Skin of body (tissue), 3 donors: ENCODE measurements at places on chromosomes 3 and 15. TPM values are rescaled to one million over a fixed set of nuclear protein-coding genes. Genes with fewer than 3 reads are reported as not detected.
A peak's percentile ranks its signal among the peaks of the same experiment; 100 is the strongest.

GRCh38 chr3:166484470-166484869 lies 647.2 kb upstream of the BCHE start:
- no peak for DNase-seq

Gene CCR2
- 2.9 TPM for total RNA-seq

- DNase-seq, result no peak
Observed at GRCh38 chr3:10335190-10335738, 14.4 kb upstream of the SEC13 start.

GRCh38 chr15:65805019-65805745 lies 13.1 kb upstream of the DENND4A start:
- no peak for DNase-seq

- peak; percentile 11 for DNase-seq
Observed at GRCh38 chr3:129224984-129225393, 24.4 kb upstream of the COPG1 start.

DNA sequence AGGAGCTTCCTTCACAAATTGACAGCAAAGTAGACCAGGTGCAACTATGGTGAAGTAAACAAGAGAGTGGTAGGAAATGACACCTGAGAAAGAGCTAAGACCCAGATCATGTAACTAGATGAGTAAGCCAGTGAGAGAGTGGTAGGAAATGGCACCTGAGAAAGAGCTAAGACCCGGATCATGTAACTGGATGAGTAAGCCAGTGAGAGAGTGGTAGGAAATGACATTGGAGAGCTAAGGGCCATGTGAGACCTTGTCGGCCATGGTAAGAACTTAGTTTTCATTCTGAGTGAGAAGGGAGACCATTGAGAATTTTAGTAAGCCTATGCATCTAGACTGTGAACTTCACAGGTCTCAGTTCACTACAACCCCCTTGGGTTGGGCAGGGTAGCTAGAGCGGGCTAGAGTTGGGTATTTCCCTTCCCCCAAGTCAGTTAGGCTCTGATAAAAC lies 5.4 kb upstream of the SENP7 start:
- DNase-seq, result no peak

GRCh38 chr3:35633332-35634124 lies 5.8 kb upstream of the ARPP21 start:
- no peak for DNase-seq

GRCh38 chr3:15636028-15636709 lies 34.6 kb downstream of the BTD start:
- DNase-seq, result peak; percentile 38

Gene ACP3
- 21.8 TPM for total RNA-seq

GRCh38 chr3:58217209-58217811 lies 6.5 kb upstream of the DNASE1L3 start:
- DNase-seq, result no peak

DNA sequence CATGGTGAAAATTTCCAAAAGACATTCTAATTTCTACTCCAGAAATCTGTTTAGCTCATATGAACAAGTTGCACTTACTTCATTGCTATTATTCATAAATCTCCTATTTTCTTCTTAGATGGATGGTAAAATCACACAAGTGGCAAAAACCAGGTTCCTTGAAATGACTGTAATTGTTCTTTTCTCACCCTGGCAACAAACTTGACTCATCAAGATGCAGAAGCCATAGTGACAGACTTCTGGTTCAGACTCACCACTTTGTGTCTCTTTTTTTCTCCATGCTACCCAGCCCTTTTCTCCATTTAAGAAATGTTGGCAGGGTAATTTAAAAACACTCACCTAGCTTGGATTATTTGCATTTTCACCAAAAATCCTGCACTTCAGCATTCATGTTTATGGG lies 82.1 kb downstream of the LRRC28 start:
- DNase-seq, result no peak

DNA sequence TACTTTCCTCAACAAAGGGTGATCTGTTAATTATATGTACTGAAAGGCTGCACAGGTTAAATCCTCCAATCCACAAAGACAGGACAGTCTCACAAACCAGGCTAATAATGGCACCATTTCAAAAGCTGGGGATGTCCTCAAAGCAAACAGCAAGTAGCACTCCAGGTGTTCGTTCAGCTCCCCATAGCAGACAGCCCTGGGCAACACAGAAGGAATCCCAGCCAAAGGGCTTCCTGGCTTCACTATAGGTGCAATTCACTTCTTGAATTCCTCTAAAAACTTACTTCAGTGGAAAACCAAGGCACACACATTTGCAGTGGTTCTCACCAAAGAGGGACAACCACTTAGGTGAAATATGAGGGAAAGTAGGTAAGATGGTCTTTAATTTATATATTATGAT lies 166.7 kb downstream of the CTNNB1 start:
- no peak for DNase-seq

Gene CYP19A1
- 0.49 TPM for total RNA-seq

GRCh38 chr15:92617549-92618520 lies 37.7 kb downstream of the FAM174B start:
- DNase-seq, result peak; percentile 39

DNA sequence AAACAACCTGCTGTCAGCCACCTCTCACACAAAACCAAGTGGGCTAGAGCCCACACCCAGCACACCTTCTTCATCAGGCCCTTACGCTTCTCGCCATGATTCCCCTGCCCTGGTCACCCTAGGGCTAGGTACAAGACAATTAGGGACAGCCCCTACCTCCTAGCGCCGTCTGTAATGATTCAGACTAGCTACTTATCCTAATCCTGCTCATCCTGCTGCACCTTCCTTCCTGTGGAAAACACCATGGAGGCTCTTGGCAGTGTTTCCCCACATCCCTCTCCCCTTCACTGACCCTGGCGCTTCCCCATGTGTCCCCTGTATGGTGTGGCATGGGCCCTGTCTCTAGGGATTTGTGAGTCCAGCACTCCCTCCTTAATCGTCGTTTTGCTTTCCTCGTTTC lies 39.6 kb upstream of the ICE2 start:
- DNase-seq, result no peak

DNA sequence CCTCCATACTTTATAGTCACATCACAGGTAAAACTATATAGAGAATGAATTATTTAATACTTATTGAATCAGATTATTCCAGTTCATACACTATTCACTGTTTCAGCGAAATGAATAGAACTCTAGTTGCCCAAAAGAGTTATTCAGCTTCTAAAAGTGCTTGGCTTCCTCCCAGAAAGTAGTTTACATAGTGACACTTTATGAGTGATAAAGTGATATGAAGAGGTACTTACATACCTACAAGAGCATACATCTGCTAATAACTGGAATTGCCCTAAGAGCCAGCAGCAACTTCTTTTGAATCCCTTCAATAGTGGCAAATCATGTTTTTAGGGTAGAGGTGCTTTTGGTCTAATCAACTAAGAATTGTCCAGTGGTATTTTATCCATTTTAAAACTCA lies 635.1 kb upstream of the AGTR1 start:
- no peak for DNase-seq

- DNase-seq, result no peak
Observed at GRCh38 chr3:14303336-14304100, 98.9 kb upstream of the SLC6A6 start.

DNA sequence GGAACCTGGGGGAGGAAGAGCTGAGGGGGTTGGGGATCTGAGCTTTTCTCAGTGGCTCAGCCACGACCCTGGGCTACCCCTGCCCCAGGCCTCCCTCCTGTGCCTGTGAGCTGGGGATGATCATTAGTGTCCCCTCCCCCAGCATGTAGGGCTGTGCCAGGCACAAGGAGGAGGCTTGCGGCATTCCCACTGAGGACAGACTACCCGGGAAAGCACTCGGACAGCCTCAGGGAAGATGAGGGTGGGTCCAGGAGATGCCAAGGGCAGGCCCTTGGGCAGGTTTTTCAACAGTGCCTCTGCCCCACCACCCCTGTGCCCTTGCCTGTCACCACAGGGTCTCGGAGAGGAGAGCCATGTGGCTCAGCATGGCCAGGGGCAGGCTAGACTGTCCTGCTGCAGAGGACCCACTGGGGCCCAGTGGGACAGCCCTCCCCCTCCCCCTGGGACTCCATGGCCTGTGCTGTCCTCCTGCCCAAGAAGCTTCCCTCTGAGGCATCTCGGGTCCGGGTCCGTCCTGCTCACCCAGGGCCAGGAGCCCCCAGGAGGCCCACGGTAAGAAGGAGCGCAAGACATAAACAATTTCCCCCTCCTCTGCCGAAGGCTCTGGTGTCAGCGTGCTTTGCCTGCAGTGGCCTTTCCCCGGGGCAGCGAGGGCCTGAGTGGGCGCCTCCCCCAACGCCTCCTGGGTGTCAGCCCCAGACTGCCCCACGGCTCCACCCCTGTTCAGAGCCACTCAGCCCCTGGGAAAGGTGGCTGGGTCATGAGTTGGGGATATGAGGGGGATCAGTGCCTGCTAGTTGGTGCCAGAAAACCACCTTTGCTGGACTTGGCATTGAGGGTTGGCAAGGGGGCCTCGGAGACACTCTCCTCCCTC lies 192.5 kb downstream of the GOLGA6L6 start:
- DNase-seq, result no peak

Gene PPP1R14D
- total RNA-seq, result not detected

DNA sequence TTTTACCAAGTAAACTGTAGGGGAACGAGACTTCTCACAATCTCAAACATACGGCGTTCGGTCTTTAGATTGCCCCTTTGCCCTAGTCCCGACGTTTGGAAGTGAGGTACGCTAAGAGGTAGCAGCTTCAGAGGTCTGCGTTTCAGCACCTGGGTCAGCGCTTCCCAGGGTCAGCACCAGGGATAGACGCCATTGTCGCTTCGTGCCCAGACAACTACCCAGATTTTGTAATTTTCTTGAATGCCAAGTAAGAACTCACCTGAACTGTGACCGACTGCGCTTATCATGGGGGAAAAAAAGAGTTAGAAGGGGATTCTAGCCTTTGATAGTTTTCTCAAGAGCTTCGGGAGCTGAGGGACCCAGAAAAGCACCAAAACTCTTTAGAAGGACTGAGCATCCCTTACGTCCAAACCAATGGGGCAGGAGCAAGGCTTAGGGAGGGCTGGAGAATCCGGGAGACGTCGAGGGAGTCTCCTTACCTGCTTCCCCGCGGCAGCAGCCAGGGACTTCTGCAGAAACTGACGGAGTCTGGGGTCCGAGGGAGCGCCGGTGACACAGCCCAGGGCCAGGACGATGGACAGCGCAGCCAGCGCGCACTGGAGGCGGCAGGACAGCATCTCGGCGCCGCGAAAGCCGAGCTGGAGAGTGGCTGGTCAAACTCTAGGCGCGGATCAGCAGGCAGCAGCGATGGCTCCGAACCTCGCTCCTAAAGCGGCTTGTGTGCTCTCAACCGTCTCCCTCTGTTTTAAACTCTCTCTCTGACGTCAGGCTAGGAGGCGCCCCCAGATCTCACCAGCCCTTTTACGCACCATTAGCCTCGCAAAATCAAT lies at the start of gene SST:
Gene SST (minus strand): TSS at position 720 of the 830 bp plus-strand sequence. CDS start 103 bp downstream, at position 617.
- DNase-seq, result no peak

DNA sequence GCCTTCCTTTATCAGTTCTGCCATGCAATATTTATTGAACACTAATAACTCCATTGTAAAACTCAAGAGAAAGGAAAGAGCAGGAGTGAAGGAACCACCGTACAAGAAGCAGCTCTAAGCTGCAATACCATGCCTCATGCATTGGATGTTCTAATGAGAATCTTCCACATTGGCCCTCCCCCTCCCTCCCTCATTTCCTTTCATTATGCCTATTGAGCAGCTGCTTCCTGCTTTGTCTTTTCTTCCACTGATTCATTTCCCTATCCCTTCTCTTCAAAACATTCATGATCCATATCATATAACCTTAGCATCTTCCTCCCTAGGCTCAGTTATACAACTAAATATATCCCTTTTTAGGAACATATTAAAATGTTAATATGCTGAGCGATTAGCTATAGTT lies 698.7 kb upstream of the GOLIM4 start:
- DNase-seq, result no peak

GRCh38 chr3:14492948-14493881 lies 46.9 kb downstream of the GRIP2 start:
- DNase-seq, result no peak

- peak; percentile 32 for DNase-seq
Observed at GRCh38 chr3:176286476-176287085, 910.7 kb downstream of the TBL1XR1 start.

DNA sequence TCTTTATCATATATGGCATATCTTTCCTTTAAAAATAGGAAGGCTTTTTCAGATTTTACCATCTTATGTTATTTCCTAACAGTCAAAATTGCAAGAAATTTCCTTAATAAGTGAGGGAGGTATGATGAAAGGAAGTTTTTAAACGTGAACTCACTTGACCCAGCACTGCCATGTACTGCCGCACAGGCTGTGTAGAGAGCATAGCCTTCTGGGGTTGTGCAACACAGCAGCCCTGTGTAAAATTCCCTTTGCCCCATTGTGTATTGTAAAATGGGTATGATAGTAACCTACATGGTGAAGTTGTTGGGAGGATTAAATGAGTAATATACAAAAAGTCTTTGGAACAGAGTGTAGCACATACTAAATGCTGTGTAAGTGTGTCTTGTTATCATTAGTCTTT lies 78.6 kb downstream of the PEX5L start:
- DNase-seq, result no peak

DNA sequence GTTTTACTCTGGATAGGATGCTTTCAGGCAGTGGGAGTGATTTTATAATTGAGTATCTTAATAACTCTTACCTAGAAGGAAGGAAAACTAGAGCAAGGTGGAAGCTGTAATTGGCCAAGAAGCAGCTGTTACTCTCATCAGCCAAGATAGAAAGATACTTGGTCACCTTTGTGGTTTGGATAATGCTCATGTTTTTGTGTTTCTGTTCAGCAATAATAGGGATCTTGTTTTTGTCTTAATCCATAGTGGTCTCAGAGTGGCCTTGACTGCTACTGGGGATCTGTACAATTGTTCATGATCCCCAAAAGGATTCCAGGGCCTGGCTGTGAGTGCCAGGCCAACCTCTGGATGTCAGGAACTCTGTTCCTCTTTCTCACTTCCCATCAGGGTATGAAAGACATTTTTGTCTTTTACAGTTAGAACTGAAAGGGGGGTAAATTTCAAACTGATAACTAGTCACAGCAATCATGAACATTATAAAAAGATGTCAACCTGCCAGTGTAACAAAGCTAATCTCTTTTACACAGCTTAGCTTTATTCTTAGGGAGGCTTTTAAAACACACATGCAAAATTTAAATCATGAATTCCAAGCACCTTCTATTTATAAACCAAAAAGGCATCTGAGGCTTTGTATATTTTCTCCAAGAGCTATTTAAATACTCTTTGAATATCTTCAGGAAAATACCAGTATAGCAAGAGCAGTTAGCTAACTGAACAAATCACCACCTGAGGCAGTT lies 6.0 kb downstream of the UBL7 start:
- DNase-seq, result no peak

Gene AADACL2
- total RNA-seq, result 21.6 TPM

DNA sequence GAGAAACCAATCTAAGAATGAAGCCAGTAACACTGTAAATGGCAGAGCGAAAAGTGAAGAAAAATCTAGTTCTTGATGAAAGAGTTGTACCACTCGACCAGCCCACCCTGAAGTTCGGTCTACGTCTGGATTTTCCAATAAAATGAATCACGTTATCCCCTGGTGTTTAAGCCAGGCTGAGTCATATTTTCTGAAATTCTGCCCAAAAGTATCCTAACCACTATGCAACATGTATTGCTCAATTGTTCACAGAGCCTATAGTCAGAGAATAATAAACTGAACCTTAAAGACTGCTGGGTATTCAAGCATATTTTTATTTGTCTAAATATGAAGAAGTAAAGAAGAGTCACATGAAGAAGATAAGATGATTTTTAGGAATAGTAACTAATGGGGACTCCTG lies 245.7 kb downstream of the FGF12 start:
- no peak for DNase-seq
